CD4-positive, alpha-beta T cell treated with Interleukin-6 for 4 hours (primary cell): ENCODE measurements at places on chromosomes 6 and 20.

DNA sequence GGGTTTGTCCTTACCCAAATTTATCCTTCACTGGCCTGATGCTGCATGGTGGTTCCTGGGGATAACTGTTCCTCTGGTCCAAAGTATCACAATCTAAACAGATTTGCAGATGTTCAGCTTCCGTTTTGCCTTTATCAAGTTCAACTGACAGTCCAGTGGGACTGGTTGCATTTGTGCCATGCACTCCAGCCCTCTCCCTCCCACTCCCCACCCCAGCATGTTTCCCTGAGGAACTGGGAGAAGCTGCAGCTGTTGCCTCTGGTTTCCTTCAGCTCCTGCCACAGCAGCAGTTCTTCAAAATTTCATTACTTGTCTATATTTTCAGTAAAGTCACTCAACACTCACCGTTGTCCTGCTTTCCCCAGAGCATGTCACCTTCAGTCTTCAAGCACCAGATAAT, 39.5 kb upstream of the KIF16B start:
- no peak for DNase-seq

DNA sequence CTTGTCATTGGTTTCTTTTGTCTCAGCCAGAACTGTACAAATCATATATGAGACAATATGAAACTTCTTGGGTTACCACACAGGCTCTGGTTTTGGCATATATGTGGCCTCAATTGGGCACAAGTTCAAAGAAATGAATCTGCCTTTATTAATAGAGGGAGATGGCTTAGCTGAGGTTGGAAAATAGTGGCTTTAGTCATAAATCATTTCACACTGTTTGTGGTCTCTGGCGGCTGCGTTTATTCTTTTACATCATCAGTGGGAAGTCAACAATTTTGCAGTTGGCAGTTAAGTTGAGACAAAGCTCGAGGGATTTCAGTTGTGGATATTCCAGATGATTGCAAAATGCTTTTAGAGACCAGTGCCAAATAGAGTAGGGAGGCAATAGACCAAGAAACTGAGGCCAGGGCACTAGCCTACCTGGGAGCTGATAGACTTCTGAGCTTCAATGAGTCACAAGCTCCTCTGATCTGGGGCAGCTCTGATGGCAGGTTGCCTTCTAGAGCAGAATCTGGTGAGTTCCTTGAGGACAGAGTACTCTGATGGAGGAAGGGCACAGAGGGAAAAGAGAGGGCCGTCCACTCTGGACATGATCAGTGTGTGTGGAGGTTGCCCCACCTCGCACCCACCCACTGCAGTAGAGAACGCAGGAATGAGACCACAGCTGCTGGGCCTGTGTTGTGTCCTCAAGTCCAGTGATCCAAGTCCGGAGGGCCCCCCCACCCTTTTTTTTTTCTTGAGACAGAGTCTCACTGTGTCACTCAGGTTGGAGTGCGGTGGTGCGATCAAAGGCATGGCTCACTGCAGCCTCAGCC, 73.5 kb downstream of the ARMC2 start:
- DNase-seq, result no peak

GRCh38 chr6:161406646-161407045, 132.8 kb upstream of the AGPAT4 start:
- no peak for DNase-seq

GRCh38 chr6:100088009-100088408, 94.0 kb upstream of the MCHR2 start:
- DNase-seq, result no peak

DNA sequence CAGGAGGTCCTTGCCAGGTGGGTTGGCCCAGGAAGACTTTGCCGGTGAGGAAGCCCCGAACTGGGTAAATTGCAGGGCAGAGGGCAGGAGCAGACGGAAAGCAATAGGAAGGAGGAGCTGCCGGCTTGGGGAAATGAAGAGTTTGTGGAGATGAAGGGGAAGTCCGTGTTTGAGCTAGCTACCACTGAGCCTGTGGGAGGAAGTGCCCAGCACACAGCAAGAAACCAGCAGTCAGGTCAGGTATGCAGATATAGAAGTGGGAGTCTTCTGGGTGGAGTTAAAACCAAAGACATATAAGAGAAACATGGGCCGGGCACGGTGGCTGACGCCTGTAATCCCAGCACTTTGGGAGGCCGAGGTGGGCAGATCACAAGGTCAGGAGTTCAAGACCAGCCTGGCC, 34.7 kb downstream of the CD24 start:
- DNase-seq, result no peak

- DNase-seq, result no peak
These were observed 178.2 kb downstream of the LRFN2 start for GRCh38 chr6:40408786-40409542.

DNA sequence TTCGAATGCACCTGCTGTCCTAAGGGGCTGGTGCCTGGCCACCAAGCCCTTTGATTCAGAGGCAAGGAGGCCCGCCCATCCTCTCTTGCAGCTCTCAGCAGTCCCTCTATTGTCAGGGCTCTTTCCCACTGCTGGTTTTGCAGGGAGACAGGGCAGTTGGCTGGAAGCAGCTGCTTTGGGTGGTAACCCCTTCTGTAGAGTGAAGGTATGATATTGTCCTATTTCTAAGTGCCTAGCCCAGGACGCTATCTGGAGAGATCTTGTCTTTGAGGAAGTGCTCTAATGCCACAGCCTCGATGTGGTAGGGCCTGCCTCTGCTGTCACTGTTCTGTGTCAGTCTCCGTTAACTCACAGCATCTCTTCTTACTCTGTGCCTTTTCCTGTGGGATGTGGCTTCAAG, 5.6 kb downstream of the PLCG1 start:
- peak; percentile 61 for DNase-seq

DNA sequence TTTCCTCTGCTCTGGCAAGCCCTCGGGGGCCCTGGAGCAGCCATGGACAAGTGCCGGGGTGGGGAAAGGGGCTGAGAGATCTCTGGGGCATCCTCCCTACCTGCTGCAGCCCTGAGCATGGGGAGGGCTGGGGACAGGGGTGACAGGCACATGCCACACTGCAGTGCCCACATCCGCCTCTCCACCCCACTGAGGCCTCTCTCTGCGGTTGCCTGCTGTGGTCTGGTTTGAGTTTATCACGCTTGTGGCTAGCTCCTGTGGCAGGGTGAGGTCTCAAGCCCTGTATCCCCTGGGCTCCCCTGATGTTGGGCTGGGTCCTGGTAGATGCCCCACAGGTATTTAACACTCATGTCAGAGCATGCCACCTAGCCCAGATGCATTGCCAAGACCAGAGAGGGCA, 52.9 kb upstream of the MLN start:
- peak; percentile 75 for DNase-seq

- no peak for DNase-seq
These were observed 117.4 kb upstream of the HDGFL1 start for GRCh38 chr6:22451962-22452361.

DNA sequence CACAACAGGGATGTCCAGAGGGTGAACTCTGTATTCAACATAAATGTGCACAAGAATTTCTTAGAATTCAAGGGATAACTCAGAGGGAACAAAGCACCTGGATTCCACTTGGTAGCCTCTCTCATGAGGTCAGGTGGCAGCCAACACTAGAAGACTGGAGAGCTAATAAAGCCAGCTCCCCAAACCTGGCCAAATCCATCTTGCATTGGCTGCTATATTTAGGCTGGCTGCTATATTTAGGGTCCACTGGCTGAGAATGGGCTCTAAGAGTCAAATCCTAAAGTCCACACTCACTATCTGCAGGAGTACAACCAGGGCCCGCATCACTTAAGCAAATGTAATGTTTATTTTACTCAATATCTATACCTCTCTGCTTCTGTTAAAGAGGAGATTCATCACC, 20.0 kb downstream of the TBC1D7 start:
- no peak for DNase-seq

GRCh38 chr6:34493344-34493743, 27.5 kb downstream of the PACSIN1 start:
- DNase-seq, result no peak

- DNase-seq, result no peak
These were observed 42.3 kb downstream of the VGLL2 start for GRCh38 chr6:117307655-117308054.

- no peak for DNase-seq
These were observed 39.5 kb downstream of the NKX2-4 start for GRCh38 chr20:21357844-21358243.

DNA sequence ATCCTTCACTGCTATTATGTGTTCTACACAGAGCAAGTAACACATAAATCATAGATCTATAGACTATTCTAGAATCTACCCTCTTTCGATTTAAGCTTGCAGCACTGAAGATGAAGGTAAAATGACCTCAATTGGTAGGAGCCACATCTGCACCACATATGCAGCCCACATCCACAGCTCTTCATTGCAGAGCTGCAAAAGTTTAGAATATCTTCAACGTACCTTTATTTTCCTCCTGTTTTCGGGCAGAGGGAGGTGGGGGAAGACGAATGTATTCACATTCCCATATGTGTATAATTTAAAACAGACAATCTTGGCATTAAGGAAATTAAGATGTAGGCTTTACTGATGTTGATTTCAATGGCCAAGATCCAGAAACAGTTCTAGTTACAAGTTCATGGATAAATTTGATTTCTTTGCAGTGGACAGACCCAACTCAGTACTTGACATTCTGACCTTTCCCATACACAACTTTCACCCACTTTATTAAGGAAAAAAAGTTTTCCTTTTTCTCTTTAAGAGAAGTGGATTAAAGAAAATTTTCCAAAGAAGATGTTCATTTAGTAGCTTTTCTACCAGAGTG, 14.0 kb downstream of the EPB41L2 start:
- DNase-seq, result no peak

- peak; percentile 73 for DNase-seq
These were observed at the start of gene GNAS-AS1 for GRCh38 chr20:58850693-58851174. GNAS-AS1 (minus strand) TSS chr20:58850902.

DNA sequence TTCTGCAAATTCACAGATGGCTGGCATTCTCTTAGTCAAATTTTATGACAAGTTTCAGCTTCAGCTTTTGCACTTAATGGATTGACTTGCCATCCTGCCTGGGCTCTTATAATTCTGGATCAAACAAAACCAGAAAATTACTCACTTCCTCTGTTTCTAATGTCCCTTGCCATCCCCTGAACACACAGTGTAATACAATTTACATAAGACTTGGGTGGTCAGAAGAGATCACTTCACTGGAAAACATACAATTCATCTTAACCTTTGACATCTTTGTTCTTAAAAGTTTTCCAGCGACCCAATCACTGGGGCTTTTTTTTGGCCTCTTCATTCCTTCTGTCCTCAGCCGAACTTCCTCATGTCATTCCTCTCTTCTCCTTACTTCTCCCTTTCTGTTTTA, 199.0 kb downstream of the ARHGAP18 start:
- no peak for DNase-seq

GRCh38 chr20:61706259-61706961, 359.3 kb downstream of the TAF4 start:
- no peak for DNase-seq

DNA sequence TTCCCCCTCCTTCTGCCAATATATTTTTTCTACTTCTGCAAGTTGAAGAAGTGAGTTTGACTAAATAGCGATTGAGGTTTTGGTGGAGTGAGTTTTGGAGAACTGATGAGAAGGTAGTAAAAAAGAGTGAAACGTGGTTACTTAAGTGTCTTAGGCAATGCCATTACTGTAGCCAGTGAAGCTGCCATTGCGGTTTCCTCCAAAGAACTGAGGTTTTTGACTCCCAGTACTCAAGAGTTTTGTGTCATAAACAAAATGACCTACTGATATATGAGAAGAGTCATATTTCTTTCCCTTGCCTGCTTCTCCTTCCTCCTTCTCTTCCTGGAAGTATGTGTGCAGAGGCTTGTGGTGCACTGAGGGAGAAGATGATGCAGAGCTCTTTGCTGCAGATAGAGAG, 554.5 kb upstream of the MAP3K7 start:
- no peak for DNase-seq

- no peak for DNase-seq
These were observed 113.3 kb upstream of the FRMD1 start for GRCh38 chr6:168192195-168192900.

DNA sequence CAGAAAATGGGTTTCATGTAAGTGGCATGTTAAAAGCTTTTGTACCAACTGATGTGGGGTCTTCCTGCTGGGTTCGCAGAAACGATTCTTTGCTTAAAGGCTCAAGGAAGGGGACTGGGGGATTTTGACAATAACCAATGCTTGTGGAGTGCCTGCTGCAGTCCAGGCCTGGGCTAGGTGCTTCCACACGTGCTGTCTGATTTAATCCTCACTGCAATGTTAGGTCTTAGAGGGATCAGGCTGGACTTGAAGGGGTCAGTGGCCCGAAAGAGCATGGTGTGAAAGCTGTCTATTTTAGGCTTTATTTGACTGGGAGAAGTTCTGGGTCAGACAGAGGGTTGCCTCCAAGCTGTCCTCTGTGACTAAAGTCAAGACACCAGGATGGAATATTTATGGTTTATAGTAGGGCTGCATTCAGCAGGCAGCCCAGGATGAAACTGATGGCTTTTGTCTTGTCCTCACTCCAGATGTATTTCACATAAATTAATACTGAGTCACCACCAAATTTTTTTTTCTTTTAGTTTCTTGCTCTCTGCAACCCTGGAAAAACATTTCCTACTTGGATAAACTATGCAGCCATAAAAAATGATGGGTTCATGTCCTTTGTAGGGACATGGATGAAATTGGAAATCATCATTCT, 219.1 kb downstream of the ZMYND8 start:
- DNase-seq, result no peak

DNA sequence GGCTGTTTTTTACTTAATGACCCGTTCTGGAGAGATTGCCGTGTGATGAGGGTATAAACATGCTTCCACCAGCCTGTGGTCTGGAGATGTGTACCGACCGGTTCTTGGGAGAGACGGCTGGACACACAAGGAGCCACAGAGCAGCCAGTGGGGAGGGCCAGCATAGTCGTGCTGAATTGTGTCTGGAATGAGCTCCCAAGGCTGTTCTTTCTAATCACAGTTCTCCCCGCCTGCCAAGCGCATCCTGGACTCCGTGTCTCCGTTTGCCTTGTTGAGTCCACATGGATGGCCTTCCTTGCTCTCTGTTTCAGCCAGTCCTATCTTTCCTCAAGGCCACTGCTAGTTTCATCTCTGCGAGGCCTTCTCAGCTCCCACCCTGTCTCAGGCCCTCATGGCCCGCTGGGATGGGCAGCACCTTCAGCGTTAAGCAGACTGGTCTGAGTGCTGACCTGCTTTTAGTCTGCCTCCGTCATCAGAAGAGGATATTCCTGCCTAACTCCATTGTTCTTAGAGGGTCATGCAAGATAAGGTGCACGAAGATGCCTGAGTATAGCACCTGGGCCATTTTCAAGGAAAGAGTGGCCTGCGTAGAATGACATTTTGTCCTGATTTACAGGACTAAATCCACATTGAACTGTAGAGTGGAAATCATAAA, 20.6 kb downstream of the MANBAL start:
- no peak for DNase-seq

- no peak for DNase-seq
These were observed 53.4 kb upstream of the RNF24 start for GRCh38 chr20:4068708-4069107.

- DNase-seq, result no peak
These were observed 112.8 kb upstream of the TSHZ2 start for GRCh38 chr20:52859156-52859876.

DNA sequence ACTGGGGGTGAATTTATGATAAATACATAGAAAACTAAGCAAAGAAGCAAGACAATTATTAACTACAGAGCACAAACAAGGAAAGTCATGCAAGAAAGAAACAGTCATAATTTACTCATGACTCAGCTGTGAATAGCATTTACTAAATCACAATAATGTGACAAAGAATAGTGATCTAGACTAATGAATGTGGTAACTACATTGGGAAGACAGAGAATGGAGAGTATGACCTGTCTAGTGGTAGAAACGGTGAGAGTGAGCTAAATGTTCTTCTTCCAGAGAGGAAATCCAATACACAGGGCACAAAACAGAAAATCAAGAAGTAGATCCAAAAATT, 153.5 kb upstream of the DST start:
- no peak for DNase-seq
